ENCODE measurements at places on chromosomes 16 and 17. TPM values are rescaled to one million over a fixed set of nuclear protein-coding genes. Genes with fewer than 3 reads are reported as not detected.

GRCh38 chr16:10782628-10783027 is 36.0 kb downstream of the TVP23A start:
- peaks cover 17% of the 10 kb centered on the region for H3K27me3 ChIP-seq
- no peaks in the 10 kb centered on the region for H3K36me3 ChIP-seq
- no peak for ATAC-seq

GRCh38 chr17:48484850-48485249 is 46.0 kb downstream of the HOXB1 start:
- ATAC-seq: peak; percentile 83
- no peaks in the 10 kb centered on the region for H3K36me3 ChIP-seq
- no peak overlapping the region for H3K4me3 ChIP-seq
- peaks cover 16% of the 10 kb centered on the region for H3K4me1 ChIP-seq
- H3K27ac ChIP-seq: no peak overlapping the region

- ATAC-seq: no peak
- H3K27ac ChIP-seq: no peak overlapping the region
- peaks cover 17% of the 10 kb centered on the region for H3K4me1 ChIP-seq
- peaks cover 17% of the 10 kb centered on the region for H3K36me3 ChIP-seq
- H3K4me3 ChIP-seq: no peak overlapping the region
Observed at GRCh38 chr17:28379814-28380801, 8.6 kb downstream of the SARM1 start.

- no peaks in the 10 kb centered on the region for H3K27me3 ChIP-seq
- H3K36me3 ChIP-seq: no peaks in the 10 kb centered on the region
- H3K4me3 ChIP-seq: no peak overlapping the region
- H3K27ac ChIP-seq: peak overlapping the region; percentile 56
- H3K4me1 ChIP-seq: peaks cover 14% of the 10 kb centered on the region
Observed at GRCh38 chr16:11309895-11310633, 28.9 kb upstream of the PRM1 start.

- ATAC-seq: no peak
- H3K4me3 ChIP-seq: no peak overlapping the region
- H3K27ac ChIP-seq: peak overlapping the region; percentile 61
Observed at GRCh38 chr17:7513850-7514419, 29.8 kb downstream of the POLR2A start.

DNA sequence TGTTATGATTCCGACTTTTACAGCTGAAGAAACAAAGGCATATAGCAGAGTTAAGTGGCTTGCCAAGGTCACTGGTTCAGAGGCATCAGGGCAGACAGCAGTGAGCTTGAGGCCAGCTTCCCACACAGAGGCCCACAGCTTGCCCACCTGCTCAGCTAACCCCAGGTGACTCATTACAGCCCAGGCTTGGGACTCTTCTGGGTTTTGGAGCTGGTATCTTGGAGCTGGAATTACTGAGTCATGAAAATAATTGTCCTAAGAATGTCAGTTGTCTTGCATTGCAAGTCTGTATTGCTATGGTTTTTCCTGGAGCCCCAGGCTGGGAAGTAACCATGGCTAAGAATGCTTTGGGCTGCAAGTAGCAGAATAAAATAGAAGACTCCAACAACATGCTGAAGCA is 32.4 kb upstream of the IRX3 start:
- no peak for ATAC-seq
- no peaks in the 10 kb centered on the region for H3K4me1 ChIP-seq
- no peak overlapping the region for H3K27ac ChIP-seq
- H3K36me3 ChIP-seq: no peaks in the 10 kb centered on the region
- peaks cover 10% of the 10 kb centered on the region for H3K27me3 ChIP-seq
- no peak overlapping the region for H3K4me3 ChIP-seq

DNA sequence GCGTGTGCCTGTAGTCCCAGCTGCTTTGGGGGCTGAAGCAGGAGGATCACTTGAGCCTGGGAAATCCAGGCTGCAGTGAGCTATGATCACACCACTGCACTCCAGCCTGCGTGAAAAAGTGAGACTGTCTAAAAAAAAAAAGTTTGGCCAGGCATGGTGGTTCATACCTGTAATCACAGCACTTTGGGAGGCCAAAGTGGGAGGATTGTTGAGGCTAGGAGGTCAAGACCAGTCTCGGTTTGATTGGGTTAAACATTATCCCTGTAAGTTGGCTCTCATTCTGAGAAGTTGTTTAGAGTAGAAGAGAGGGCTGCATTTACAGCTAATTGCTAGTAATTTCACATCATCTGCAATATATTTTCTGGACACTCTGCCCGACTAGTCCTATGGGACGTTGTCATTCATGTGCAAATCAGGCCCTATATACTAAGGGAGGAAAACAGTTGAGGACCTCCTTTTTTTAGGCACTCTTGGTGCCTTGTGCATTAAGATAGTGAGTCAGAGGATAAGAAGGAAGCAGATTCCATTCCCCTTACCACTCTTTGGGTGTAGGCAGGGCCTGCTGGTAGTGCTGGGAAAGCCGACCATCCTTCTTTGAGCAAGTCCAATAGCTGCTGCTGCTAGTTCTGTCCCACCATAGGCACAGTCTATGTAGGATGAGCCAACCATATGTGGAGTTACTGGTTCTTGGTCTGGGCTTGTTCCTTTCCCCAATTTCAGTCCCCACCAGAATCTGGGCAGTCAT is 18.7 kb downstream of the HMOX2 start:
- no peak overlapping the region for H3K4me3 ChIP-seq
- H3K4me1 ChIP-seq: peaks cover 29% of the 10 kb centered on the region
- H3K27ac ChIP-seq: peak overlapping the region; percentile 46
- H3K27me3 ChIP-seq: no peaks in the 10 kb centered on the region
- ATAC-seq: no peak

DNA sequence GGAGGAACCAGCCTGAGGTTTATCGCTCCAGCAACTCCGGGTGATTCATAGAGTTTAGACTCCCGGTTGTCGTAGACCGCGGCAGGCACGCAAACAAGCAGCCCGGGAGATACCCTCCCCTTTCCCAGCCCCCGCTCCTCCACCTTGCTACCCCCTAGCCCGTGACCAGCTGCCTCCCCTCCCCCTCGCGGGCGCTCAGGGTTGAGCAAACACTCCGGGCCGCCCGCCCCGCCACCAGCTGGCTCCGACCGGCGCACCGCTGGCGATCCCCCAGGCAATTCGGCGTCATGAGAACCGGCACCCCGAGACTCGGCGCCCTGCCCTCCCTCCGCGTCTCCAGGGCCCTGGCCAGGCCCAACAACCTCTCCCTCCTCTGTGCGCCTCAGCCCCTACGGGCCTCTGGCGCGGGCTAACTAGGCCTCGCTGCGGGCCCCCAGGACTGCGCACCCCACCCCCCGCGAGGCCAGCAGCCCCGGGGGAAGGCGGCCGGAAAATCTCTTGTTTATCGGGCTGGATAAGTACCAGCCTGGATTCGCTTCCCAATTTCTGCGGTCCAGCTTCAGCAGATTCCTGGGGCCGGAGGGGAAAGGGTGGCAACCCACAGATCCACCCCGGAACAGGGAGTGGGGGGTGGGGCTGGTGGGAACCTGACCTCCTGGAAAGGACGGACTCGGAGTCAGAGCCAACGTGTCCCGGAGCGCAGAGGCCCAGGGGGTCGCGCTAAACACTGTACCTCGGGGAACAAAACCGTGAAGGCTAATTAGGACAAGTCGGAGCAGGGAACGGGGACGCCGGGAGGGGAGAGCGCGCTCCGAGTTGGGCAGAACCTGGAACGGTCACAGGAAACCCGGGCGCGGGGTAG is 951 bp upstream of the GPRC5C start:
- peak; percentile 67 for ATAC-seq
- H3K27ac ChIP-seq: no peak overlapping the region
- no peaks in the 10 kb centered on the region for H3K36me3 ChIP-seq
- no peaks in the 10 kb centered on the region for H3K4me1 ChIP-seq

GRCh38 chr16:75616521-75617010 is 6.5 kb downstream of the ADAT1 start:
- H3K36me3 ChIP-seq: peaks cover 89% of the 10 kb centered on the region
- ATAC-seq: peak; percentile 93
- no peaks in the 10 kb centered on the region for H3K27me3 ChIP-seq

- peaks cover 11% of the 10 kb centered on the region for H3K4me1 ChIP-seq
- peak; percentile 69 for ATAC-seq
- H3K27ac ChIP-seq: no peak overlapping the region
- H3K4me3 ChIP-seq: peak overlapping the region; percentile 30
Observed at GRCh38 chr17:1975573-1975972, 49.6 kb downstream of the RTN4RL1 start.

- no peak overlapping the region for H3K27ac ChIP-seq
- no peak for ATAC-seq
- H3K36me3 ChIP-seq: no peaks in the 10 kb centered on the region
- H3K4me1 ChIP-seq: no peaks in the 10 kb centered on the region
- no peak overlapping the region for H3K4me3 ChIP-seq
- H3K27me3 ChIP-seq: peaks cover 4% of the 10 kb centered on the region
Observed at GRCh38 chr16:50989047-50989446, 162.0 kb downstream of the SALL1 start.

DNA sequence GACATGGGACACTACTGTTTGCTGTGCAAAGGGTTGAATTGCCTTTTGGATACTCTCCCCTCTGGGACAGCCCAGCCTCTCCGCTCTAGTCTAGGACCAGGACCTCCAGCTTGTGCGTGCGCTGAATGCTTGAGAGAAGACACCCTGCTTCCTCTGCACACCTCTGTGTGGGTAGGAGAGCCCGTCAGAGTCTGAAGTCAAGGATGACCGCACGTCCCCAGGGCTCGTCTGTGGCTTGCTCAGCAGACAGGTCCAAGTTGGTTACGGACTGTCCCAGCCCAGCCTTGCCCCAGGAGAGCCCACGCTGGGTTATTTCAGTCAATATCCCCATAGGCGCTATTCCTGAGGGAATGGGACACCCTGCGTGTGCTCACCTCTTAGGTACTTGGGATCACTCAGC is 3.7 kb downstream of the C16orf89 start:
- no peak overlapping the region for H3K27ac ChIP-seq
- H3K36me3 ChIP-seq: no peaks in the 10 kb centered on the region
- no peaks in the 10 kb centered on the region for H3K27me3 ChIP-seq
- no peak for ATAC-seq

DNA sequence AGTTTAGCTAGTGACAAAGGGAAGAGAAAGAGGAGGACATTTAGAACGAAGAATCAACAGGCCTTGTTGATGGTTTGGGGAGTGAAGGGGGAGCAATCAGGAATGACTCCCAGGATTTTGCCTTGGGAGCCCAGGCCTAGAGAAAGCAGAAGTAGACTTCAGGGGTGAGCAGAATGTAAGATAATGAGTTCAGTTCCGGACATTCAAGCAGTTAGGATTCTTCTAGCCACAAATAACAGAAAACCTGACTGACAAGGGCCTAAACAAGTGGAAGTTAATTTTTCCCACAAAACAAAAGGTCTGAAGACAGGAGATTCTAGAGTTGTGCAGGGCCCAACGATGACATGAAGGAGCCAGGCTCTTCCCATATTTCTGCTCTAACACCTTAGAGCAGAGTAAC is 45.9 kb downstream of the SKAP1 start:
- H3K4me3 ChIP-seq: no peak overlapping the region
- H3K27me3 ChIP-seq: no peaks in the 10 kb centered on the region
- H3K27ac ChIP-seq: no peak overlapping the region
- peaks cover 88% of the 10 kb centered on the region for H3K36me3 ChIP-seq
- ATAC-seq: no peak

- H3K27me3 ChIP-seq: no peaks in the 10 kb centered on the region
- no peak for ATAC-seq
- peaks cover 95% of the 10 kb centered on the region for H3K36me3 ChIP-seq
Observed at GRCh38 chr17:7225711-7226331, 6.1 kb downstream of the ACADVL start.

DNA sequence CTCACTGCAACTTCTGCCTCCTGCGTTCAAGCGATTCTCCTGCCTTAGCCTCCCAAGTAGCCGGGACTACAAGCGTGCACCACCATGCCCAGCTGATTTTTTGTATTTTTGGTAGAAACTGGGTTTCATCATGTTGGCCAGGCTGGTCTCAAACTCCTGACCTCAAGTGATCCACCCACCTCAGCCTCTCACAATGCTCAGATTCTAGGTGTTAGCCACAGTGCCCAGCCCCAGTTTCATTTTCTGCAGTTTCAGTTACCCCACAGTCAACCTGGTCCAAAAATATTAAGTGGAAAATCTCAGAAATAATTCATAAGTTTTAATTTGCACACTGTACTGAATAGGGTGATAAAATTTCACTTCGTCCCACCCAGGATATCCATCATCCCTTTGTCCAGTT is 28.7 kb downstream of the KNOP1 start:
- peaks cover 11% of the 10 kb centered on the region for H3K4me1 ChIP-seq
- H3K27me3 ChIP-seq: no peaks in the 10 kb centered on the region
- H3K4me3 ChIP-seq: no peak overlapping the region

- H3K4me3 ChIP-seq: no peak overlapping the region
- H3K4me1 ChIP-seq: no peaks in the 10 kb centered on the region
- peaks cover under 1% of the 10 kb centered on the region for H3K27me3 ChIP-seq
- no peaks in the 10 kb centered on the region for H3K36me3 ChIP-seq
Observed at GRCh38 chr16:53599548-53599947, 96.5 kb upstream of the AKTIP start.

- H3K27ac ChIP-seq: no peak overlapping the region
- ATAC-seq: no peak
- no peak overlapping the region for H3K4me3 ChIP-seq
- peaks cover 8% of the 10 kb centered on the region for H3K27me3 ChIP-seq
Observed at GRCh38 chr16:83004868-83005652, 378.3 kb downstream of the CDH13 start.

DNA sequence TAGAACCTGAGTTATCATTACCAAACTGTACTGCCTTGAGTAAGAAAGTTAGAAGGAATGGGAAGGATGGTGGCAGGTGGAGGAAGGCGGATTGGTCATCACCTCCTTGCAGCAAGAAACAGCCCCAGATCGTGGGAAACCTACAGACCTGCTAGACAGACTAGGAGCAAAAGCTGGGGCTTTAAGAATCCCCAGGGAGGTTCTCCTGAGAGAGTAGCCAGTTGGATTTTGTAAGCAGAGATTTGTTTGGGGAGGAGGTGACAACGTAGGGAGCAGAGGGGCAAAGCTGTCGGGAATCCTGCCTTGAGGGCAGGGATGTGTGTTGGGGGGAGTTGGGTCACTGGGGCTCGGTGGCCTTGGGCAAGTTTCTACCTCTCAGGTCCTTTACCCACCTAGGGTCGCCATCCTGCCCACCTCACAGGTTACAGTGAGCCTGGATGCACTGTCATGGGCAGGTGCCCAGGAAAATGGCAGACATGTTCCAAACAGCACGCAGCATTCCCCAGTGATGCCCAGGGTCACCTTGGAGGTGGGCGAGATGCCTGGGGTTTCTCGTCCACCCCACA is 49.2 kb upstream of the STH start:
- H3K27me3 ChIP-seq: peaks cover 15% of the 10 kb centered on the region
- no peaks in the 10 kb centered on the region for H3K4me1 ChIP-seq
- no peak overlapping the region for H3K27ac ChIP-seq

The HEATR9 gene
- total RNA-seq: not detected

The HLF gene
- 46.3 TPM for total RNA-seq

The MRPL27 gene
- 63.3 TPM for total RNA-seq

The CHST5 gene
- not detected for total RNA-seq

The MYH8 gene
- not detected for total RNA-seq
